ENCODE measurements at places on chromosomes 3 and 15.

GRCh38 chr3:171497468-171497867 is 37.3 kb upstream of the TNIK start:
- DNase-seq, result no peak

- DNase-seq, result no peak
These were observed 129.8 kb downstream of the SATB1 start for GRCh38 chr3:18295171-18295920.

DNA sequence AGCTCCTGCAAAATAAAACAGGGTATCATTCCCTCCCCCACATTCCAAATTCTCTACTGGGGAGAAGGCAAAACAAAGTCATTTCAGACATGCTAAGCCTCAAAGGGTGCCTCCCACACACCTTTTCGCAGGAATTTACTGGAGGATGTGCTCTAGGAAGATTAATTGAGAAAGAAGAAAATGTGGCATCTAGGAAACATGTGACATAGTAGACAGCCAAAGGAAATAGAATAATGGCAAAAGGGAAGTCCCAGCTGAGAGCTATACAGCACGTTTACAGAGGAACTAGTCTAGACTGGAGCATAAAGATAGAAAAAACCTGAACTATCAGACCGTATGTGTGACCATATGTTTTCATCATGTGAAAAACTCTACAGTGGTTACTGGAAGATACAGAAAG is 58.8 kb upstream of the MELTF start:
- DNase-seq, result peak; percentile 60

GRCh38 chr3:98058244-98058960 is 23.3 kb upstream of the GABRR3 start:
- DNase-seq, result no peak

Data from CD14-positive monocyte (primary cell).